ENCODE measurements at places on chromosomes 7 and 10.

DNA sequence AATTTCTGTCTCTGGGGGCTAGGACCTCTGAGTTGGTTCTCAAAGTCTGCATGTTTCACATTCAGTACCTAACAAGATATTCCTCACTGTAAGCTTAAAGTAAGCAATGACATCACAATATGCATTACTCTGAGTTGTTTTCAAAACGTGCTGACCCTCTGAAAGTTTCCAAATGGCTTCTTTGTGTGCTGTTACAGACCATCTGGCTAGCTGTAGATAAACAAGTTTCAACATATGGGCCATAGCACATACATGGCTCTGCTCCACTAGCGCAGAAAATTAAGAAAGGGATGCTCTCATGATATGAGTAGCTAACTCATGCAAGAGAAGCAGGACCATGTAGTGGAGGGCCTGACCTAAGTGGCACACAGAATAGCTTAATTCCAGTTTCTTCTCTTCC lies 119.0 kb downstream of the HTR7 start:
- no peak for DNase-seq

DNA sequence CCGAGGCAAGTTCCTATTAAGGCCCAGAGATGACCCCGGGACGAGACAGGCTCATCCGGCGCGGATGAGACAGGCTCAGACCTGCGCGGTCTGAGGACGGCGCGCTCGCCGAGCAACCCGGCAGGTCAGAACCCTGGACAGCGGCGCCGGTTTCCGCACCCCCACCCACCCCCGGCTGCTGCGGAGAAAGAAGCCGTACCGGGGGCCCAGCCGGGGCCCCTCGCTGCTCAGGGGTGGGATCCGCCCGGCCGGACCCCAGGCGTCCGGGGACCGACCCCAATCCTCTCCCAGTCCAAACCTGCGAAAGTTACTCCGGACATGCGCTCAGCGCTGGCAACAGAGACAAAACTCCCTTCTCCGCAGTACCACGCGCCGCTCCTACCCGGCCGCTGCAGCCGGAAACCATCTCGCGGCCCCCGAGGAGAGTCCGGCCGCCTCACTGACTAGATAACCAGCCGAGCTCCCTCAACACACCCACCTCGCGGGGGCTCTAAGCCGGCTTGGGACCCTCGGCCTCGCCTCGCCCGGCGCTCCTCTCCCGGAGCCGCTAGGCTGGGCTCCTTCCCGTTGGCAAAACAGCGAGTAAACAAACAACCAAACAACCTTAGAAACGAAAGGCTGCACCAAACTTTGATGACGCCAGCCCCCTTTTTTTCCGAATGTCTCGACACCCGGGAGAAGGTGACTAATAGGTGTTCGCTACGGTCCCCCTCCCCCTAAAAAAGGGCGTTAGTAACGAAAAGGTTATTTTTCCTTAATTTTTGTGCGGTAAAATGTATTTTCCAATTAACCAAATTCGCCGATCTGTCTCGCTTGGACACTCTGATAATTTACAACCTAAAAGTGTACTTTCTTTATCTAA lies 2.3 kb upstream of the DRGX start:
- DNase-seq = no peak

DNA sequence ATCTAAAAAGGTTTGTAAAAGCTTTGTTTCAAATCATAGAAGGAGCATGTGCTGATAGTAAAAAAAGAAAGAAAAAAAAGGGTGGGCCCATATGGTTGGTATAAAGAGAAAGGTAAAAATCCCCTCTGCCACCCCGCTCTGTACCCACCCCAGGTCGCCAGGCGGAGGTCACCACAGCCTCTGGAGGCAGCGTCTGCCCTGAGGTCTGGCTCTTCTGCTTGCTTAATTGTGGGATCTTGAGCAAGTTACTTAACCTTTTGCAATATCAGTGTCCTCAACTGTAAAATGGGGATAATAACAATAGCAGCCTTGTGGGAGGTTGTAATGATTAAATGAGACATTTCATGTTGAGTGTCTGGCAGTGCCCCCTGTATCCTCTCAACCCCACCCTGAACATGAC lies 10.7 kb upstream of the PCBD1 start:
- DNase-seq = no peak

DNA sequence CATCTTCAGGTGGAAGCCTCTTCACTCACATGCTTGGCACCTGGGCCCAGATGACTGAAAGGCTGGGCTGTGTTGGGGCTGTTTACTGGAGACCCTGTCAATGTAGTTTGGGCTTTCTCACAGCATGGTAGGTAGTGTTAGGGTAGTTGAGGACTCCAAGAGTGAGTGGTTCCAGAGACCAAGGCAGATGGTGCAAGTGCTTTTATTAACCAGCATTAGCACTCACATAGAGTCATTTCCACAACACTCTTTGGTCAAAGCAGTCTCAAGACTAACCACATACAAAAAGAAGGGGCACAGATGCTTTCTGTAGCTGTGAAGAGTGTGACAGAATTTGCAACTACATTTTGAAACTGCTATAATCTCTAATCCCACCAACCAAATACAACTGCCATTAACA lies 135.0 kb downstream of the RTKN2 start:
- DNase-seq = no peak

- DNase-seq = no peak
Observed at GRCh38 chr7:138834583-138834982, 36.6 kb upstream of the ATP6V0A4 start.

GRCh38 chr7:20227291-20227795 lies 10.2 kb upstream of the MACC1 start:
- no peak for DNase-seq

GRCh38 chr10:15856328-15857015 lies 3.8 kb downstream of the MINDY3 start:
- no peak for DNase-seq

GRCh38 chr7:1254281-1255079 lies 21.8 kb downstream of the UNCX start:
- no peak for DNase-seq
